ENCODE measurements at places on chromosomes 3 and 15.

DNA sequence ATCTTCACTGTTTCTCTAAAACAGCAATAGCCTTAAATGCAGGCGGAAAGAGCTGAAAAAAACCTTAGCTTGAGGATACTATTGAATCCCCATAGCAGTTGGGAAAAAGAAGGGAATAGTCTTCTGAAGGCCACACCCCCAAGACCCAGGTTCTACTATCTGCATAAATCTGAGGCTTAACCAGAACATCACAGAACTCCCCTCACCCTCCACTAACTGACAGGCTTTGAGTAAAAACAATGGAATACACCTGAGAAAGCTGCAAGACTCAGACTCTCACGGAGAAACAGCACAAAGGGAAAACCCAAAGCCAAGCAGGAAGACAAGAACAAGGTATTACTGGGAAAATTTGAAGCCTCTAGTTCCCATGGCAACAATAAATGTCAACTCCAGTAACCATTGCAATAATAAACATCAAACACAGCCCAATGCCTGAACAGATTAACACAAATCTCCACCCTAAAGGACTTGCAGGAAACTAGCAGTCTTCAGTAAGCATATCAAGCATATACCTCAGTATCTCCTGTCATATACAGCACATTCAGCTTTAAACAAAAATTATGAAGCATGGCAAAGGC is 56.4 kb downstream of the TMCC1 start:
- no peak for DNase-seq

GRCh38 chr3:129440618-129441190 is 680 bp downstream of the IFT122 start:
- DNase-seq = no peak

- no peak for DNase-seq
Observed at GRCh38 chr3:13072600-13073325, 466 bp downstream of the IQSEC1 start.

GRCh38 chr3:42670670-42671069 is 14.7 kb upstream of the KLHL40 start:
- DNase-seq = no peak

- no peak for DNase-seq
Observed at GRCh38 chr3:134610432-134611385, 40.1 kb downstream of the KY start.

GRCh38 chr15:73957785-73958184 is 31.5 kb downstream of the LOXL1 start:
- DNase-seq = no peak

- DNase-seq = peak; percentile 62
Observed at GRCh38 chr15:73700041-73700842, 16.1 kb downstream of the CD276 start.

DNA sequence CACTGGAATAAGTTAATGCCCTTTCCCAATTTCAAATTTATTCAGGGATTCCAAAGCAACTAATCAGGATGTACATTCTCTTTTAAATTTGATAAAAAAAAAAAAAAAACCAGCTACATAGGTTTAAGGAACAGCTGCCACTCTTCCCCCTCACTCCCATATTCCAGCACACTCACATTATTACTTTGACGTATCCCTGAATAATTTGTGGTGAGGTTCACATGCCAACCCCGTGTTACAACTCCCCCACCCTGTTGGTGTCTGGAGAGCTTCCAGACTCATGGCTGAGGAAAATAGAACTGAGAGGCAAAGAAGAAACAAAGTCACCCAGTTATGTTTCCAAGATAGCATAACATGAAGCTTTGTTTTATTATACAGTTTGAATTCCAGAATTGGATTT is 300.5 kb upstream of the MME start:
- DNase-seq = no peak

DNA sequence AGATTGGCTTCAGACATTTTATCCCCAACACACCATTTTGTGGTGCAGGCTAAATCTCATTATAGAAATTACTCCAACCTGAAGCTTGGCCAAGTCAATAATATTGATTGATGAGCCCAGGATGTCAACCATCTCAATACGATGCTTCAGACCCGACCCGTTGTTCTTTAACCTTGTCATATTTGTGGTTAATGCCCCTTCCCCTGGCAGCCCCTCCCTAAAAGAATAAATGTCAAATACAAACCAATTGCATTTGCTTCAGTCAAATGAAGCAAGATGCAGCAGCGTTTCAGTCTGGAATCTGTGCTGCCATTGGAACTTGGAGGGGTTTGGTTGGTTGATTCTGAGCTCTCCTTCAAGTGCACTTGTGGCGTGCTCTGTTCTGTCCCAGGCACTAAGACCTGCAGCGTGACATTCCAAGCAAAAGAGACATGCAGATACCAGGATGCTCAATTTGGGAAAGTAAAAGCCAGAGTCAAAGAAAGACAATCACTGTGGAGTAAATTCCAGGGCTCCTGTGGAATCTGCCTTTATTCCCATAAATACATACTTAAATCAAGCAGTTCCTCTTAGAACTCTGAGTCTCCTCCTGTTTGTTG is 23.8 kb upstream of the PSMD6 start:
- DNase-seq = no peak

DNA sequence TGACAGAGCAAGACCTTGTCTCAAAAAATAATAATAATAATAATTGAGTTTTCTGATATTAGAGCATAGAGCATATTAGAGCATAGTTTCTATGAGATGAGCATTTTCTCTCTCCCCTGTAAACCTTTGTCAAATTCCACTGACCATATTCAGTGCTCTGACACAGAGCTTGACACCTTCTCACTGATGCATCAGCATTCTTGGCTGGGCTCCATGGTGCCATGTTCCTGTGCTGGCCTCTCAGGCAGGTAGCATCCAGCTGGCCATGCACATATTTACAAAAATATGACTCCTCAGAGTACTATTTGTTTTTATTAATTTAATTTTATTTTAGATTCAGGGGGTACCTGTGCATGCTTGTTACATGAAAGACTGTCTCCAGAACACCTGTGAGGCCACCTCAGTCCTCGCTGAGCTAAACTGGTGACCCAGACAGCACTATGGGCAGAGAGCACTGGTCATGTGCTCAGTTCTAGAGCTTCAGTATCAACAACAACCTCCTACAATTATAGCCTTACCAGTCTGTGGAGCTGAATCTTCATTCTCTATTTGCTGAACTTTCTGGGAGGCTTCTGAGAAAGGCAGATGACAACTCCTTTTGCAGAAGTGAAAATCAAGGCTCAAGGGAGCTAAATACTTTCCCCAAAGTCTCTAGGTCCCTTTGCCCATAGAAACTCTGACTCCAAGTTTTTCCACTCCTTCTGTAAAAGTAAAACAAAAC is 21.6 kb upstream of the SLC28A2 start:
- no peak for DNase-seq

DNA sequence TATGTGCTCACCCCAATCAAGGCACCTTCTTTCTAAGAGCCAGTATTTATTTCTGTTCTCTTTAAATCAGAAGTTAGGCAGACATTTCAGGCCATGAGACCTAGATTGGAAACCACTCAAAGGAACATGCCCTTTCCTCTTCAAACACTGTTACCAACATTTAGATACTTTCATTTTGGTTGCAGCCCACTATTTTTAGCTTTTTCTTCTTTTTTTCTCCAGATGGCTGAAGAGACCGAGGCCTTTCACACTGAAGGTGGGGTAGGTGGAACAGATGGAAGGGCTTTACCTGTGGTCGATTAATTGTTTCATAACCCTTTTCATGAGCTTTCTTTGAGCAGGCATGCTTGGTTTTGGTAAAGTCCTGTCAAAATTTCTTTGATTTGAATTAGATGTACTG is 10.9 kb upstream of the LZTFL1 start:
- DNase-seq = no peak

GRCh38 chr3:168331756-168332155 is 236.0 kb upstream of the GOLIM4 start:
- DNase-seq = no peak

- DNase-seq = no peak
Observed at GRCh38 chr15:47685141-47685870, 32.0 kb upstream of the SEMA6D start.

DNA sequence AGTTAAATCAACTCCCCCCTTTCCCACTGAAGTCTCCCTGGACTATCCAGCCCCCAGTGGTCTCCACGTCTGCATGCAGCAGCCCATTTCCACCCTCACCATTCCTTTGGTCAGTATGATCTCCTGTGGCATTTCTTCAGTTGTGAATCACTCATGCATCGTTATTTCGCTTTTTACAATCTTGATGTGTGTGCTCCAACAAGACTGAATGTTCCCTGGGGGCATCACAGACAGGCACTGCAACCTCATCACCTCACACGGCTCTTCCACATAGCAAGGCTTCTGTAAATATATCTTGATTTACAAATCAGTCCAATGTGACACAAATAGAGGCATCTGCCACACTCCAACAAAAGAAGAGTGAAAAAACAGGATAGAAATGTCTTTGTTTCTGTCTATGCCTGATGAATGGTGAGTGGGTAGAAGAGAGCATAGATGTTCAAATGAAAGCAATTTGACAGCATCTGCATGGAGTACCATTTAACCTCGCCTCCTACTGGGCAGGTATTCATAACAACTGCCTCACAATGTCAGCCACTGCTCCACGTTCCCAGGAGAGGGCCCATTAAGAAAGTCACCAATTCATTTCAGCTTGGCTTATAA is 5.2 kb downstream of the HEG1 start:
- DNase-seq = no peak

DNA sequence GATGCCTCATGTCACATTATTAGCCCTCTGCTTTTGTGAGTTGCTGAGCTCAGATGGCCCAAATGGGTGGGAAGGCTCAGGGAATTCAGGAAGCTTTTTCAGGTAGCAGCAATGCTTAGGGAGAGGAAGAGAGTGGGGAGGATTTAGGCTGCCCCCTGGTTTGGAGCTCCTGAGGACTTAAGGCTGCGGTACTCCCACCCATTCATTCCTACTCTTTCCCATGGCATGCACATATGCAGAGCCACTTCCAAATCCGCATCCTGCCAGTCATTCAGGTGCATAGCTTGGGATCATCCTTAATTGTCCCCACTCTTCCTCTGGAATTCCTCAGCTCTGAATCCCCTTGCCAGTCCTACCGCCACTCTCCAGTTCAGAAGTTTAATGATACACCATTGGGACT is 343.1 kb upstream of the FRG2C start:
- DNase-seq = no peak

GRCh38 chr3:157445857-157446256 is 9.2 kb downstream of the PTX3 start:
- DNase-seq = no peak

GRCh38 chr15:77430652-77431051 is 10.0 kb downstream of the HMG20A start:
- DNase-seq = no peak

- no peak for DNase-seq
Observed at GRCh38 chr15:95557226-95558046, 773.1 kb upstream of the NR2F2 start.

- DNase-seq = no peak
Observed at GRCh38 chr15:41566121-41566885, 7.3 kb downstream of the TYRO3 start.

GRCh38 chr3:100331660-100332059 is 2.9 kb upstream of the NIT2 start:
- DNase-seq = no peak

- no peak for DNase-seq
Observed at GRCh38 chr3:30428251-30428650, 178.2 kb upstream of the TGFBR2 start.

- DNase-seq = no peak
Observed at GRCh38 chr15:100308608-100309007, 33.2 kb downstream of the ADAMTS17 start.

DNA sequence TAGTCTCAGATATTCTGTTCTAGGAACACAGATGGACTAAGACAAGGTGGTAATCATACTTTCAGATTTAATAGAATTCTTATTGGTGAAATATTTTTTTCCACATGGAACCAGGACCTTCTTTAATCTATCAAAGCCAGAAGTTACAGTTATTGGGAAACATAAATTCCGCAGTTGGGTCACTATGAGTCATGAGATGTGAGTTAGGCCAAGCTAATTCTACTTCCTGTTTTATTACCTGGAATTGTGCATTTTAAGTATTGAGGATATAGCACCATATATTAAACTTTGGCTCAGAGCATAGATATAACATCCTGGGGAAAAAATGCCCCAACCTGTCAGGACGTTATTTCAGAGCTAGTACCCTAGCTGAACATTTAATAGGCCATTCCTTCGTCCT is 96.4 kb upstream of the P3H2 start:
- no peak for DNase-seq

GRCh38 chr15:39270934-39271333 is 309.9 kb upstream of the THBS1 start:
- DNase-seq = no peak

- DNase-seq = no peak
Observed at GRCh38 chr3:94561094-94561493, 498.2 kb downstream of the NSUN3 start.

DNA sequence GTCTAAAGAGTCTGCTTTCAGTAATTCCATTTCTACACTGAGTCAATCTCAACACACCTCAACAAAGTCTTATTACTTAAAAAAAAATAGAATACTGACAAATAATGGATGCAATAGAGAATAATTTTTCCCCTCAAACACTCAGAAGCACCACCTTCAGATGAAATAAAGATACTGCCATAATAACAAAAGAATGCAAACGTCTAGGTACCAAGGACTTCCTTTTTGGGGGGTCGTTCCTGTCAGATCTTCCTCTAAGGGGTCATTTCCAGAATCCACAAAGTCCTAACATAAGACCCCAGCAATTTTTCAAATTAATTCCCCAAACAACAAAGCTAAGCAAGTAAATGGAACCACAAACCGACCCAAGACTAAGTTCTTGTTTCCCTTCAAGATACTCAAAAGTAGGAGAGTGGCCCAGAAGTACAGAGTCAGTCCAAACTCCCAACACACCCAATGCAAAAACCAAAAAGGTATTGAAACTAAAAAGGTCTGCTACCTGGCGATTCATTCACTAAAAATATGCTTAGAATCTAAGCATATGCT is 1.3 kb downstream of the RYK start:
- no peak for DNase-seq

DNA sequence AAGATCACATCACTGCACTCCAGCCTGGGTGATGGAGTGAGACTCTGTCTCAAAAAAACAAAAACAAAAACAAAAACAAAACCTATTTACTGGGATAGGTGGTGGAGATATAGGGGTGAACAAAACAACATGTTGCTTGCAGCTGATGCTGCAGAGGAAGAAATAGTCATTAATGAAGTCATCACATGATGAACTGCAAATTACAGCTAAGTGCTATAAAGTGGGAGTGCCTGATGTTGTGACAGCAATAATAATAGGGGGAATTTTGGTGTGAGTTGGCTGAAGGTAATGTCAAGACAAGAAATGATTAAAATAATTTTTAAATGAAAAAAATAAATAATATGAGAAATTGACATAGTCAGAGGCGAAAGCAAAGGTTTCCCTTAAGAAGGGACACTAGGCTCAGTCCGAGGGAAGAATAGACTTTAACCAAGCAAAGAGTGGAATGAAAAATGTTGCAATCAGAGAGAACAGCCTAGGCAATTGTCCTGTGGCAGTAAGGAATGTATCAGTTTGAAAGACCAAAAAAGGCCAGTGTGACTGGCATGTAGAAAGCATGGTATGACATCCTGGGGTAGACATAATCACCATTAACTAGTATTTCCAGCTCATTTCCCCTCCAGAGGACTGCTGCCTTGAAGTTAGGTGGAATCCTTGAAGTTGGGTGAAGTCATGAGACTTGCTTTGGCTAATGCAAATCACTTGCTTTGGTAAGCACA is 14.7 kb upstream of the PIK3CB start:
- DNase-seq = no peak
